MCF 10A (cell line): ENCODE measurements at places on chromosomes 7 and 10. TPM values are rescaled to one million over a fixed set of nuclear protein-coding genes. Genes with fewer than 3 reads are reported as not detected.
A peak's percentile ranks its signal among the peaks of the same experiment; 100 is the strongest.

- DNase-seq = no peak
- H3K4me3 ChIP-seq = no peak overlapping the region
- H3K36me3 ChIP-seq = no peaks in the 10 kb centered on the region
- peak overlapping the region; percentile 72 for H3K27ac ChIP-seq
Measured at GRCh38 chr10:73941300-73941699, 30.4 kb downstream of the PLAU start.

DNA sequence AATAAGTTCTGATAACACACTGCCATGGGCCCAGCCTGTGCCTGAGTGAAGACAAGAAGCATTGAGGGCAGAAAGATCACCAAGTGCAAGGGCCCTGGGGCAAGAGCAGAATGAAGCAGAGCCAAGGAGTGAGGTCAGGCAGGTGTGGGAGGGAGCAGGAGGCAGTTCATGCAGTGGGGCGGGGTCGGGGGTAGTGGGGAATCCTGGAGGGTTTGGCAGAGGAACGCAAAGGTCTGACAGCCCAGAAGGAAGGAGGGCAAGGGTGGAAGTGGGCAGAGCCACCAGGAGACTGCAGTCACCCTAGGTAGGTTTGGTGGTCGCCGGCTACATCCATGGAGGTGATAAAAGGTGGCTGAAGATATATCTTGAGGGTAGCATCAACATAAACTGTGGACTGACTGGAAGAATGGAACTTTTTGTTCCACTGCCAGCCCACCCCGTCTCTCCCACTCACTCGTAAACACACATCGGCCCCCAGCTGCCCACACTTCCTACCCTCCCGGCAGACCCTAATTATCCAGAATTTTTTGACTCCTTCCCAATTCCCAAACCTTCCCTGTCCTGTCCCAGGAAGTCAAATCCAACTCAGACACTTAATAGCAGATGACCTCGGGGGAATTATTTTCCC lies 172.4 kb downstream of the ARHGAP12 start:
- H3K27me3 ChIP-seq = no peaks in the 10 kb centered on the region
- peak; percentile 38 for DNase-seq
- no peaks in the 10 kb centered on the region for H3K36me3 ChIP-seq
- no peak overlapping the region for H3K4me3 ChIP-seq
- H3K27ac ChIP-seq = peak overlapping the region; percentile 30

- peaks cover 31% of the 10 kb centered on the region for H3K4me1 ChIP-seq
- peak; percentile 50 for DNase-seq
- H3K4me3 ChIP-seq = no peak overlapping the region
Measured at GRCh38 chr10:6399231-6399741, 180.8 kb downstream of the PRKCQ start.

DNA sequence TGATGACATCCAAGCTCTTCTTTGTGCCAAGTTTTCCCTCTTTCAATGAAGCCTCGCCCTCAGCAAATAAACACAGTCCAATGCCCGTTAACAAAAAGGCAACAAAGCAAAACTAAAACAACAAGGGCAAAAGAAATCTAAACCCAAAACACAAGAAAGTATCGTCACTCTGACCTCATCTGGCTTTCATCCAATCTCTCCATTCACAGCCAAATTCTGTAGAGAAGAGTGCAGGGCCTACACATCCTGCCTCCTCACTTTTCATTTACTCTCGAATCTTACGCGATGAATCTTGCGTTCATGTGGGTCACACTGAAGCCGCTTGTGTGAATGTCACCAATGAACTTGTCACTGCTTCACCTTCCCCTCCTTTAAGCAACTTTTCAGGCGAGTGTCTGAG lies 15.9 kb upstream of the AKR1E2 start:
- no peaks in the 10 kb centered on the region for H3K36me3 ChIP-seq
- H3K4me1 ChIP-seq = peaks cover 19% of the 10 kb centered on the region
- no peak overlapping the region for H3K4me3 ChIP-seq
- H3K27me3 ChIP-seq = no peaks in the 10 kb centered on the region

DNA sequence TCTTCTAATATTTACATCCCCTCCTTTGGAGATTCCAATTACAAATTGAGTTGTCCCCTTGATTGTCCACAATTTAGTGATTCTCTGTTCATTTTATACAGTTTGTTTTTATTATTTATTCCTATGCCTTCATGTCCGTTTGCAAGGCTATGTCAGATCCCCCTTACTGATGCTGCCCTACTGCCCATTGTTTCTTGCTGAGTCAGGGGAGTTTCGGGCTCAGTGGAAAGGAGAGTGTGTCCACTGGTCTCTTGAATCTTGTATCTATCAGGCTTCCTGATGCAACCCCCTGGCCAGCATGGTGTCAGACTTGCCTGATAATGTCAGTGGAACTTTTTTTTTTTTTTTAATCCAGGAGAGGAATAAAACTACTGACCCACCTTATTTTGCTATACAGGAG lies 384.4 kb downstream of the CDC14C start:
- H3K4me1 ChIP-seq = no peaks in the 10 kb centered on the region
- no peak overlapping the region for H3K27ac ChIP-seq
- no peak overlapping the region for H3K4me3 ChIP-seq
- no peaks in the 10 kb centered on the region for H3K36me3 ChIP-seq

DNA sequence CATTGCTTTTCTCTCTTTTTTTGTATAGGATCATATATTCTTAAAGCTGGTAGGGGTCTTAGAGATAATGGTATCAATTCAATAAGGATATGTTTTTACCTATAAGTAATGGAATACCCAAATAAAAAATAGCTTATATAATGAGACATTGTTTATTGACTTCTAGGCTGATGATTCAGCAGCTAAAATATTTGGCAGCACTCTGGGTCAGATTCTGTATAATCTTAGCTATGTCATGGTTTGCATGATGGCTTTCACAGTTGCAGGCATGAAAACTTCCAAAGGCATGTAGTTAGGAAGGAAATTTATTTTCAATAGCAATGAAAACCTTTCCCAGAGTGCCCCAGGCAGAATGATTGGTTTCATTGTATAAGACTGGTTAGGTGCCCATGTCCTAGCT lies 32.1 kb upstream of the A1CF start:
- H3K36me3 ChIP-seq = no peaks in the 10 kb centered on the region
- no peaks in the 10 kb centered on the region for H3K27me3 ChIP-seq
- H3K4me3 ChIP-seq = no peak overlapping the region
- no peak overlapping the region for H3K27ac ChIP-seq
- no peaks in the 10 kb centered on the region for H3K4me1 ChIP-seq
- peak; percentile 16 for DNase-seq

DNA sequence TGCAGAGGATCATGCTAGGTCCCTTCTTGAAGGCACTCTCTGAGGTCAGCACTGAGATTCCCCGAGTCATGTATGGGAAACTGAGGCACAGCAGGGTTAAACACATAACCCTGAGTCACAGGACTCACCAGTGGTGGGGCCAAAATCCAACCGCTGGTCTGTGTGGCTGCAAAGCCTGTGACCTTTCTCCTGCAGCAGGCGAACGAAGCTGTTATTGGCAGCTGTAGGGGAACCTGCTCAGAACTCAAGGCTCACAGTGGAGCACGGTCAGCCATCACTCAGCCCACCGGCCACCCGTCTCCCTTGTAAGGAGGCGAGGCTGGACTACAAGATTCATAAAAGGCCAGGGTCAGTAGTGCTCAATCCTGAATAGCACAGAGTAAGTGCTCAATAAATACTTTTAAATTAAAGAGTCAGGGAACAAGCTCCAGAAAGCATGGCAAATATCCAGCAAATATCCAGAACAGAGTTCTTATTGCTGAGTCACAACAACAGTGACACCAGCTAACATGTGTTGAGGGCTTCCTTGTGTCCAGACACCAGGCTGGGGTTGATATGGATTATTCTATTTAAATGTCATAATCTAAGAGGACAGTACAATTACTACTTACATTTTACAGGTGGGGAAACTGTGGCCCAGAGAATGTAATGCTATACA lies 34.9 kb downstream of the CHST15 start:
- DNase-seq = no peak
- no peaks in the 10 kb centered on the region for H3K36me3 ChIP-seq
- peaks cover 19% of the 10 kb centered on the region for H3K4me1 ChIP-seq

GRCh38 chr7:55432939-55433784 lies 68.0 kb downstream of the LANCL2 start:
- no peak overlapping the region for H3K4me3 ChIP-seq
- no peaks in the 10 kb centered on the region for H3K27me3 ChIP-seq
- H3K4me1 ChIP-seq = peaks cover under 1% of the 10 kb centered on the region
- no peak overlapping the region for H3K27ac ChIP-seq
- H3K36me3 ChIP-seq = no peaks in the 10 kb centered on the region

GRCh38 chr10:88565072-88565471 lies 18.0 kb downstream of the RNLS start:
- H3K27me3 ChIP-seq = peaks cover 17% of the 10 kb centered on the region
- no peaks in the 10 kb centered on the region for H3K36me3 ChIP-seq
- no peak overlapping the region for H3K27ac ChIP-seq
- no peaks in the 10 kb centered on the region for H3K4me1 ChIP-seq

- DNase-seq = peak; percentile 1
- H3K4me1 ChIP-seq = no peaks in the 10 kb centered on the region
- H3K36me3 ChIP-seq = no peaks in the 10 kb centered on the region
Measured at GRCh38 chr10:66045859-66046258, 880.0 kb upstream of the LRRTM3 start.

DNA sequence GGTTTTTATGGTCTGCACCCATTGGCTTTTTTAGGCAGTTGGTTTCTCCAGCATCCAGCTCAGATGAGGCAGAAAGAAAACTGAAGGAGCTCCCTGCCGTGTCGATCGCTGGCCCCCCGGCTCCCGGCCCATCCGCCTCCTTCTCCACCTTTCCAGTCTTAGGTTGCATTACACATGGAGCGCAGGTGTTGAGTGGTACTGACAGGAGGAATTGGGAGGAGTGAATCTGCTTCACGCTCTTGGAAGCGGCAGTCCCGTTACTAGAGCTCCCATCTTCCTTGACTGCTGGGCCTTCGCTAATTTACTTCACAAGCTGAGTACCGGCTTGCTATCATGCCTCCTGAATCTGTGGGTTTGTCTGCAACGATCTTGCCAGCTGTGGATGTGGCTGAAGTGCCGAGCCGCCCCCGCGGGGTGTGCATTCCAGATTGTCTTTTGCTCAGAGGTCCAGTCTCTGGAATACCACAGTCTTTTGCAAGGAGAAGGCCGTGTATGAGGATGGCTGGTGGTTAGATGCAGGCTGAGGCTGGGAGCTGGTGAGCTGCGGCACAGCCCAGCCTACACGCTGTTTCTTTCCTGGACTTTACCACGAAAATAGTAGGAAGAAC lies 17.1 kb downstream of the IQCE start:
- no peak for DNase-seq
- no peaks in the 10 kb centered on the region for H3K4me1 ChIP-seq
- no peaks in the 10 kb centered on the region for H3K27me3 ChIP-seq
- H3K4me3 ChIP-seq = no peak overlapping the region

DNA sequence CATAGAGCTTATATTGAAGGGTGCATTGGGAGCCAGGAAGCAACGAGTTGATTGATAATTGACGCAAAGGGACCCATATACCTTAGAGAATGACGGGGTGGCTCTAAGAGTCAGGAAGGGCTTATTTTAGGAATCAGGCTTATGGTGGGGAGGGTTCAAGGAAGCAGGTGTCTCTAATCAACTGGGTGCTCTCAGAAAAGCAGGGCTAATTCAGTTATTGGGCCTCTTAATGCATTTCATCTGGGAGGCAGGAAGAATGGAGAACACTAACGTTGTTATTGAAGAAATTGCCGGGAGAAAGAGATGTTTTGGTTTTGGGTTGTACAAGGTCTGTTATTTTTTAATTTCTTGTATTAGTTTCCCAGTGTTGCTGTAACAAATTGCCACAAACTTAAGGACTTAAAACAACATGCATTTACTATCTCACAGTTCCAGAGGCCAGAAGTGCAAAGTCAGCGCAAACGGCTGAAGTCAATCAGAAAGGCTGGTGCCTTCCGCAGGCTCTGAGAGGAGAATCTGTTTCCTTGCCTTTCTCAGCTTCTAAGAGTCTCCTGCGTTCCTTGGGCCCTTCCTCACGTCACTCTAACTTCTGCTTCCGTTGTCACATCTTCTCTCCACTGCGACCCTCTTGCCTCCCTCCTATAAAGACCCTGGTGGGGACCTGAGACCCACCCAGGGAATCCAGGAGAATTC lies 328.4 kb upstream of the C7orf33 start:
- no peaks in the 10 kb centered on the region for H3K36me3 ChIP-seq
- no peak for DNase-seq
- H3K4me1 ChIP-seq = peaks cover 8% of the 10 kb centered on the region
- H3K4me3 ChIP-seq = no peak overlapping the region

GRCh38 chr7:67618556-67619162 lies 622.0 kb downstream of the TYW1 start:
- no peak overlapping the region for H3K4me3 ChIP-seq
- no peak for DNase-seq
- no peaks in the 10 kb centered on the region for H3K27me3 ChIP-seq
- H3K27ac ChIP-seq = no peak overlapping the region
- H3K36me3 ChIP-seq = no peaks in the 10 kb centered on the region

DNA sequence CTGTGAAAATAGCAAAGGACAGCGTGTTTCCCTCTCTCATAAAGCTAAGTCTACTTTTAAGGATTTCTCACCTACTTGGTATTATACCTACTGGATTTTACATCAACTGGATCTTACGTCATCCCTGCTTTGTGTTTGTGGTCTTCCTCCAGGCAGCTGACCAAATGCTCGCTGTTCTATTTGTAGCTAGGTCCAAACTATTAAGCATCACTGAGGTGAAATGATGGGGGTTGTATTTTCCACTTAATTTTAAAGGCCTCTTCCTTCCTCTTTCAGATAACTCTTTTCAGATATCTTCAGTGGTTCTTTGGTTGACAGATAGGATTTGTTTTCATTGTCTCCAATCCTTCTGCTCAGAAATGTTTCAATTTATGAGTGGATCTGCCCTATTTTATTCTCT lies 169.7 kb downstream of the RNLS start:
- DNase-seq = no peak
- H3K27ac ChIP-seq = no peak overlapping the region
- H3K4me3 ChIP-seq = no peak overlapping the region

DNA sequence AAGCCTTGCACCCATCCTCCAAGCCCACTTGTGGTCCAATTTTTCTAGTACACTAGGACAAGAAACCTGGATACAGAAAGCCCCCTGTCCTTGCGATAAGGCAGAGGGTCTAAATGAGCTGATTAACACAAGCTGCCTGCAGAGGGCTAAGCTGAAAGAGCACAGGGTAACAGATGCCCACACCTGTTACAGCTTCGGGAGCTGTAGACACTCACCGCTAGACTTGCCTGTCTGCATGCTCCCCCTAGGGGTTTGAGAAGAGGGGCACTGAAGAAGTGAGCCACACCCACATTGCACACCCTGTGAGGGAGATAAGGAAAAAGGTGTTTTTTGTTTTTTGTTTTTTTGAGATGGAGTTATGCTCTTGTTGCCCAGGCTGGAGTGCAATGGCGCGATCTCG lies 386.5 kb upstream of the AUTS2 start:
- H3K4me3 ChIP-seq = no peak overlapping the region
- no peaks in the 10 kb centered on the region for H3K4me1 ChIP-seq
- no peaks in the 10 kb centered on the region for H3K27me3 ChIP-seq
- no peak for DNase-seq

- no peak within 1 kb of the TSS for H3K27ac ChIP-seq
- peak within 1 kb of the TSS; percentile 78 for H3K4me3 ChIP-seq
- no peaks in the 10 kb centered on the region for H3K27me3 ChIP-seq
- peak; percentile 38 for DNase-seq
- peaks cover 21% of the 10 kb centered on the region for H3K4me1 ChIP-seq
Measured at GRCh38 chr7:101817471-101818286, at the start of gene CUX1. Gene CUX1 (plus strand): TSS chr7:101817626. CDS start chr7:101817640, 14 bp downstream.

GRCh38 chr7:25988640-25989039 lies 163.4 kb upstream of the NFE2L3 start:
- H3K27me3 ChIP-seq = peaks cover 16% of the 10 kb centered on the region
- H3K27ac ChIP-seq = no peak overlapping the region
- H3K4me1 ChIP-seq = no peaks in the 10 kb centered on the region
- DNase-seq = no peak
- no peaks in the 10 kb centered on the region for H3K36me3 ChIP-seq

PNLIPRP3 gene
- total RNA-seq = 7.6 and 9.5 TPM in 2 replicates

SLC4A2 gene
- total RNA-seq = 112 and 114 TPM in 2 replicates

RNF32 gene
- total RNA-seq = 3.0 and 3.6 TPM in 2 replicates

STEAP1 gene
- 3.1 and 3.2 TPM in 2 replicates for total RNA-seq

PON1 gene
- not detected in 2 replicates for total RNA-seq

MEST gene
- total RNA-seq = 34.2 and 39.0 TPM in 2 replicates

CALHM3 gene
- not detected in 2 replicates for total RNA-seq

NPC1L1 gene
- total RNA-seq = 0.07 TPM in 1 of 2 replicates, not detected in the other

POLR2J2 gene
- 10.1 and 13.8 TPM in 2 replicates for total RNA-seq
